Non-pigmented ciliary epithelial cell (primary cell): ENCODE measurements at places on chromosomes 13 and 19.

DNA sequence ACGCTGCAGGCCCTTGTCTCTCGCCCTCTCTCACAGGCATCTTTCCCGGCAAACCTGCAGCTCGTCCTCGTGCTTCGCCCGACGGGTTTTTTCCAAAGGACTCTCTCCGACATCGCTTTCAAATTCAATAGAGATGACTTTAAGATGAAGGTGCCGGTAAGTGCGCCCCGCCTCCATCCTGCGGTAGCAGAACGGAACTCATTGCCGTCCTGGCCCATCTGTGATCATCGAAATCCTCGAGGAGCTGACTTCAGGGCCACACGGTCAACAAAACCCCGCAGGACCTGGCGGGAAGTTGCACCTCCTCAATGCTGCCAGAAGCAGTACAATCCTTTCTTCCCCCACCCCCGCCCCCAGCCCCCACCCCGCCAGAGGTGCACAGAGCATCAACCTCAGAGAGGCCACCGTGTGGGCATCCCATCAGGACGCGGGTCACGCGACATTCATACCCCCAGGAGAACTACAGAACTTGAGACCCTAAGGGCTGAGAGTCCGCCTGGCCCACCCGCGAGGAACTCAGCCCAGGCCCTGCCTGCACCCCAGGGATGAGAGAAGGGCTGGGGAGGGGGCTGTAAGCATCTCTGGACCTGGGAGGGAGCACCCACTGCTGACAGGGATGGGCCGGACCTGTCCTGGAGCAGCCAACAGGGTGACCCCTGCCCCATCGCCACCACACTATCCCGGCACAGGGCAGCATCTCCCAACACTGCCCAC lies 44.9 kb upstream of the F7 start:
- DNase-seq: no peak

- no peak for DNase-seq
Measured at GRCh38 chr13:67769063-67769986, 539.2 kb upstream of the PCDH9 start.

GRCh38 chr13:112558696-112559418 lies 29.1 kb downstream of the TUBGCP3 start:
- DNase-seq: no peak

DNA sequence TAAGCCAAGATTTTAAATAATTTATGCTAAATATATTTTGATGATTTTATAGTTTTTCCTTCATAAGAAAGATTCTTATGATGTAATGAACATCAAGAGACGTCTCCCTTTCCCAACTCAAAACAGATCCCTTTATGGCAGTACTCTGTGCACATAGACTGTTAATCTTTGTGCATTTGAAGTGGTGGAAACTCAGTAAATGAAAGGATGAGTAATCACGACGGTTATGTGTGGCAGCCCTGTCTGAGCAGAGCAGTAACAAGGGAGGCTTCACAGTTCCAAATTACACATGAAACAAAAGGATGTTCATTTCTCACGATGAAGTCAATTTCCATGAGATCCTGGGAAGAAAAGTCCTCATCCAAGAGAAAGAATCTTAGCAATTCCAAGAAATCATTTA lies 498.1 kb downstream of the KLF5 start:
- no peak for DNase-seq

GRCh38 chr13:99913167-99913566 lies 58.4 kb downstream of the ZIC5 start:
- no peak for DNase-seq

DNA sequence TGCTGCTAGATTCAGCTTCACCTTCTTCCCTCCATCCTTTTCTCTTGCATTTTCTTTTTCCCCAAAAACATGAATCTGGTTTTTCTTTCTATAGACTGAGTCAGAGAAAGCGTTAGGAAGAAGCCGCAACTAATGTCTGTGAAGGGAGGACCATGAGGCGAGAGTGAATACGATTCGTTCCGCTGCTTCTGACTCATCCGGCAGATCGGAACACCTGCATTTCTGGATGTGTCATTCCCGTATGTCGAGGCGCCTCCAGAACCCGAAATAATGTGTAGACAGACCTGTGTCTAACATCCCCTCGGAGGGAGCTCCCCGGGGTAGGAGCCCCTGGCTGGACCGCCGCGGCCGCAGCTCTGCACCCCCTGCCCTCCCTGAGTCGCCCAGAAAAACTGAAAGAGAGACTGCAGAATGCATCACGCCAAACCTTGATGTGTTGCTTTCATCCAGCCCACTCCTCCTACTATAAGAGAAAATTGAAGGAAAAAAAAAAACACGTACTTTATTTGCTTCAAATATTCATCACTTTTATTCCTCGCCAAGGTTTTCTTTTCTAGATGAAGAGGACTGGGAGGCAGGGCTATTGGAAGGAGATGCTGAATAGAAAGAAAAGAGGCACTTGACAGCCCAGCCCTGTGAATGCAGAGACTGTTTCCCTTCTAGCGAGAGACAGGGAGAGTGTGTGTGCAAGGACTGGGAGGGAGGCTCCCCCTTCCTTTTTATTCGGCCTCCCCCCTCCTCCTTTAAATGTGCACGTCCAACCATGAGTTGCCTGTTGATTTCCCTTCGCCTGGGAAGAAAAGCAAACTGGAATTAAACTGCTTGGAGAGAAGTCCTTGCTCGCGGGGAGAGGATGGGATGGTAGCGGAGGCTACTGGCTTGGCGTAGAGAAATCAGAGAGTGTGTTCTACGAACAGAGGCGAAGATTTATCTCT lies 616 bp upstream of the PCDH17 start:
- DNase-seq: no peak

DNA sequence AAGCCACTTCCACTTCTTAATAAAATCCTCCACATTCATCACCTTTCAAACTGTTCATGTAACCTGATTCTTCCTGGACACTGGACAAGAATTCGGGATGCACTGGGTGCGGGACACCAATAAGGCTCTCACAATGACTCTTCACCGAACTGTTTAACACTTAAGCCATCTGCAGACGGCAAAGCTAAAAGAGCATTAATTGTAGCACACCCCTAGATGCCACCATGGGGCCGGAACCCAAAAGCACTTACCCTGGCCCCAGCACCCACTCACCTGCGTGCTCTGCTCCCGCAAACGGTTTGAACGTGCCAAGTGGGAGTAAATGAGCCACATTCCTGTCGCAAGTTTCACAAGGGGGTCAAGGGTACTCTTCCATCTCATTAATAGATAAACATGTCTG lies 254.3 kb upstream of the PRR20A start:
- no peak for DNase-seq

DNA sequence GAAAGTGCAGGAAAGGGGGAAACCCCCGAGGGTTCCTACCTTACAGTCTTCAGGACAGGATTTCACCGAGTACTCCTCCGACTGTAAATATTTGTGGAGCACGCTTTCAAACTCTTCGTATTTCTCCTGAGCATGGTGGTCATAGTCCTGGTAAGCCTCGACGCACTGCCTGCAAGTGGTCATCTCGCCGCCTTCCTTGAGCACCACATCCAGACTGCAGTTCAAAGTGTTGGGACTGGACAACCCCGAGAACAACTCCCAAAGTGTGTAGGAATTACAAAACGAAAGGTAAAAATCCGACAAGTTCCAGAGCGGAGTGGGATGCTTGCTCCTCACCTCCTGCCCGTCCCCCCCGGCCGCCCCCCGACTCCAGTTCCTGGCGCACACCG lies 349.7 kb downstream of the LIG4 start:
- DNase-seq: no peak

- no peak for DNase-seq
Measured at GRCh38 chr19:38386971-38387549, 774 bp downstream of the GGN start.

DNA sequence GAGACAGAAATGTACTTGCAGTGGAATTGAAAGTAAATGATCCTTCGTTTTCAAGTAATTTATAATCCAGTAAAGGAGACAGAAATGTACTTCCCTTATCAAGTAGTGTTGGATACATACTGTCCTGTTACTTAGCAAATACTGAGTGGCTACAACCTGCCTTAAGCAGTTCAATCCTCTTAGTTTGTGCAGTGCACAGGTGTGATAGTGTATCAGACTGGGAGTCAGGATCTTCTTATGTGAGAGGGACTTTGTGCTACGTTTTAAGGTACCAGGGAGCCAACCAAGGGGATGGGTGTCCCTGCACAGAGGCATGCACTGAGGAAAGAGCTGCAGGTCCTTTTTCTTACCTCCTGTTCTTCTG lies 111.1 kb downstream of the DNAJC3 start:
- no peak for DNase-seq

DNA sequence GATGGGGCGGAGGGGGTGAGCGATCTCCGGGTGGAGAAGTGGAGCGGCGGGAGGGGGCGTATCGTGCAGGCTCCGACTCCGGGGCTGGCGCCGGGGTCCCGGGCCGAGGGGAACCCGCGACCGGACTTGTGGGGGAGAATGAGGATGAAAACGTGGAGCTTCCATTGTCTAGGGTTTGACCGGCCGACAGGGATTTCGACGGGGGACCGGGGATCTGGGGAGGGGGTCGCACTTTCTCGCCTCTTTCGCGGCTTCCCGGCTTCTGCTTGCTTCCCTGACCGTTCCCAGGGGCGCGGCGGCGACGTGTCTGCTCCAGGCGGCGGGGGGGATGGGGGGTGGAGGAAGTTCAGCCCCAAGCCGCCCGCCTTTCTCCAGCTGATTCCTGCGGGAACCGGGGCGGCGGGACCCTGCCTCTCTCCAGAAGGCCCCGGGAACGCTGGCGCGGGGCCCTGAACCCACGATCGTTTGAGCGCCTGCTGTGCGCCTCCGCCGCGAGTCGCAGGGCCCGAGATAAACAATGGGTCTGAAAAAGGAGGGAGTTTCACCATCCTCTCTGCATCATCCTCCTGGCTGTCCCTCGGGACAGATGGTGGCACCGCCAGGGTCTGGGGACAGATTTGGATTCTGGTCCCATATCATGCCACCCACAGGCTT lies 790 bp downstream of the TPM4 start:
- DNase-seq: no peak

GRCh38 chr19:46210669-46211068 lies 18.9 kb upstream of the IGFL1 start:
- DNase-seq: no peak

DNA sequence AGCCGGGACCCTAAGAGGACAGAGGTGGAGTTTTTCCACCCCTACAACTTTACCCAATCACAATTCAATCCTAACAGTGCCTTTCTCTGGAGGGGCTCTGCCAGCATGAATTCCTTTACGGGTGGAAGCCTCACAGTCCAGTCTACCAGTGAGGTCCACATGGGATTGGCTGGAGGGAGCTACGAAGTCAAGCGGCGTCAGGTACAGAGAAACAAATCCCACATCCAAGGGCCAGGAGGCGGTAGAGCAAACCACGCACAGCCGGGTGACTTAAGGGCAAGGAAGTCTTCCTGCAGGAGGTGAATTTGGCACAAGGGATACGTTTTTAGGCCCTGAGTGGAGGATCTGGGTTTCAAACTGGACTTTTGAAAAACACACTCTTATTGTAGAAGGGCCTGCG lies 199.6 kb downstream of the UQCRFS1 start:
- DNase-seq: no peak

DNA sequence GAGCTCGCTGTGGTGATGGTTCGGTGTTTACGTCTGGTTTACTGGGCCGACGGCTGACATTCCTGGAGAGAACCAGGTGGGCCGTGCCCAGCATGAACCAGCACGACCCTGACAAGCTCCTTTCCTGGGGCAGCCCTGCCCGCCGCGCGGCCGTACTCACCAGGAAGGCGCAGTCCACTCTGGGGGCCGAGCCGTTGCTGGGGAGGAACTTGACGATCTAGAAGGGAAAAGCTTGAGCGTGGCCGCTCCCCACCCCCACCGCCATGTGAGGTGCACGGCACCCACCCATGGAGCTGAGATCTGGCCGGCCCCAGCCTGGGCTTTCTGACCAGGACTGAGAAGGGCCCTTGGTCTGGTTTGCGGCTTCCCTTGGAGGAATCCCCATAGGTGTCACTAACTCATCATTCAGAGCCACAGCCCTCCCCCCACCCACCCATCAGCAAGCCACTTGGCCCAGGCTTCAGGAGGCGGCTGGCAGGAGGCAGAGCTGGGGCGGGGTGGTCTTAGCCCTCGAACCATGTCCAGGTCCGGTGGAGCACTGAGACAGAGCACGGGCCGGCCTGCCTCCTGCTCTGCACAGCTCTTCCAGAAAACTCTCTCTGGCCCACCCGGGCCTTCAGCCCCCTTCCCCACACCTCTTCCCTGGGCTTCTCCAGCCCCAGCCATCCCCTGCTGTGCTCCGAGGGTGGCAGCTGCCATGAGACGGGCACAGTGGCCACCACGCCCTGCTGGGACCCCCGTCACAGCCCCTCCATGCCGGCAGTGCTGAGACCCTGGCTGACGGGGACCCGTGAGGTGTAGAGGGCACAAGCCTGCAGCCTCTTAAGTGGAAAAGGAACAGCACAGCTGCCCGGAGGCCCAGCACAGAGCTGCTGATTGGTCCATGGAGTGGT lies 6.2 kb downstream of the ATP4B start:
- DNase-seq: no peak

DNA sequence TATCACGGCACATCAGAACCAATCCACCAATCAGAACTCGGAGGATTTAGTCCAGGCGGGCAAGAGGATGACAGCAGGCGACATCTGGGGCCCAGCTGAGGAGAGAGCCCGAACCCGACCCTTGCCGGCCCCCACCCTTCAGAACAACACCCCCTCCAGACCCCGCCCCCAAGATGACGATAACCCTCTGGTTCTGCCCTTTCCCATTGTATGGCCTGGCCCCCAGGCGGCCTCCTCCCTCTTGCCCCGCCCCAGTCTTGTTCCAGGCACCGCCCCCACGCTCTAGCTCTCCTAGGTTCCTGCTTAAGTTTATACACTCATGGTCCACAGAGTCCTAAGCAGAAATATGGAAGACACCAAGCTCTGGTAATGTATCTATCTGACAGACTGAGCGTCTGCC lies 2.8 kb upstream of the ZNF83 start:
- no peak for DNase-seq

DNA sequence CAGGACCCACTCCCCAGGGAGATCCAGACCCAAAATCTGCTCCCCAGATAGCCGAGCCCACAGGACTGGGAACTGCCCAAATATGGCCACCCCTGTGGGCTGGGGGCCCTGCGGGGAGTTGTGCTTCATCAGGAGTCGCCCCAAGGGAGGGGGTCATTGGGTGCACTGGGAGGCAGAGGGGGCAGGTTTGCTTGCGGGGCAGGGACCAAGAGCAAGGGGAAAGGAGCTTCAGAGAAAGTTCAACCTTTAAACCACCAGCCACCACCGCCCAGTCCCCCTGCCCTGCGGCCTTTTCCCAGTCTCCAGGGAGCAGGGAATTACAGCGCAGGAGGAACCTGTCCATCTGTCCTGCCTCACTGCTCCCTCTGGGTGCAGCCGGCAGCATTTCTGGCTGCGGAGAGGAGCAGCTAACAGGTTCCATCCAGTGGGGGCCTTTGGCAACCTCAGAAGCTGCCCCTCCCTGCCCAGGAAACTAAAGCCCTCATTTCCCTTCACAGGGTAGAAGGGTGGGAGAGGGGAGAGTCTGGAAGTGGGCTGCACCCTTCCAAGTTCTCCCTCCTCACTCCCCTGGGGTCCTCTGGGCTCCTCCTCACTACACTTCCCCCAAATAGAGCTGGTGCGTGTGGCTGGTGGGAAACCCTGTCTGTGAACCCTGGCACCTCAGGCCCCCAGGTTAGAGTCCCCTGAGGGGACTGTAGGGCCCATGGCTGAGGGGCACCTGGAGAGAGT lies 13.8 kb upstream of the ASF1B start:
- DNase-seq: no peak

- no peak for DNase-seq
Measured at GRCh38 chr19:32352241-32352630, 6.8 kb downstream of the ZNF507 start.

GRCh38 chr19:45087531-45087930 lies 5.4 kb upstream of the PPP1R37 start:
- no peak for DNase-seq

GRCh38 chr19:42284591-42285341 lies 15.7 kb downstream of the CIC start:
- DNase-seq: no peak

GRCh38 chr19:4229179-4229931 lies at the start of gene EBI3:
Gene EBI3 (plus strand): TSS chr19:4229523. CDS start chr19:4229551, 28 bp downstream.
- DNase-seq: no peak
